B cell (primary cell): ENCODE measurements at places on chromosomes 7 and 10.

DNA sequence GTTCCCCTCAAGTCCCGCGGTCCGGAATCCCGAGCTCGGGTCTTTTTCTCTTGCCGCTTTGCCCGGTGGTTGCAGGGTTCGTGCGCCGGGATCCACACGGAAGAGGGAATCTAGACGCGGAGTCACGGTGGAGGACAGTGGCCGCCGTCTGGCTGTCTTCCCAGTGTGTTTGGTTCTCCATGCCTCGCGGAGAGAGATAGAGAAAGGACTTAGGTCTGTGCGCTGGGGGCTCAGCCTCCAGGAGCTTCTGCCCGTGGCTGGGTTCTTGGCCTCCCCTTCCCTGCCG lies 1.6 kb downstream of the FFAR4 start:
- no peak for DNase-seq

DNA sequence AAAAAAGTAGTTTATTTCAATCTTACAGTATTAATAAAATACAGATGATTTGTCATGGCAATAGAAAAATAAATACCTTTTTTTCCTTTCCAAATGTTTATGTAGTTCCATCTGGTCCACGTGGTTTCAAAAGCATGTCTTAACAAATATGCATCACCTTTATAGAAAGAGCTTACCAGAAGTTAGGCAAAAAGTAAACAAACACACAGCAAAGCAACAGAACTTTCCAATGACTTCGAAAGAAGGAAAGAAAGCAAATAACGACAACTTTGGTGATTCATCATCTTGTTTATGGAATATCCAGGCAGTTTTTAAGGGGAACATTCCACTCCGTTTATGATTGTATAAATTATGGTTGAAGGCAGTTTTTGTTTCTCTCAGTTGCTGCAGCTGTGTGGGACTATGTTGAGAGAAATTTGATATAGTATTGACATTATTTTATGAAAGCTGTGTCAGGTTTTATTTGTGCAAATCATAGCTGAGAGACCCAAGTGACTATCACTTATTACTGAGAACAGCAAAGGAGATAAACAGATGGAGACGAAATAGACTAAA lies 203.1 kb downstream of the CDC14C start:
- no peak for DNase-seq

DNA sequence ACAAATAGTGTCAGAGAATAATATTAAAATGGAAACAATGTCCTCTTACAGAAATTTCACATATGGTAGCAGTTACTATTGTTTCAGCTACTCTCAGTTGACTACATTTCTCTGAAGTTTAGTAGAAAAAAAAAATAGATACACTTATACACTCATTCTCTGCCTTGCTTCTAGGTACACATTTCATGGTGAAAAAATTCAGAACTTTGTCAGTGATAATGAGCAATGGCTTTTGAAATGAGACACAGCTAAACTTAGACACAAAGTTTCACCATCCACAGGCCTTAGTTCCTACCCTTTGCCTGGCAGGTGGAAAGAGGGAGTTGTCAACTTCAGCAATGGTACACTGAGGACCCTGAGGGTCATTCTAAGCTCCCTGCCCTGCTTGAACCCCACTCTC lies 69.2 kb downstream of the CPVL start:
- no peak for DNase-seq

DNA sequence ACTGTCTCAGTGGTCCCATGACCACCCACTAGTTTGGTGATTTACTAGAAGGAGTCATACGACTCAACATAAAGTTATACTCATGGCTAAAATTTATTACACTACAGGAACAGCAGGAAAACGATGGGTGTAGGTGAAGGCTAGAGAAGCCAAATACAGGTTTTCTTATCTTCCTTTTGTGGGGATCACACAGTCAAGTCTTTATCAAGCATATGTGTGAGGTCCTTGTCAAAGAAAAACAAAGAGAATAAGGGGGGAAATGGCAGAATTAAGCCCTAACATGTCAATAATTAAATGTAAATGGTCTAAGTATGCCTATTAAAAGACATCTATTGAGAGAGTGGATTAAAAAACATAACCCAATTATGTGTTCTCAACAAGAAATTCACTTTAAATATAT lies 47.8 kb upstream of the UBN2 start:
- no peak for DNase-seq

DNA sequence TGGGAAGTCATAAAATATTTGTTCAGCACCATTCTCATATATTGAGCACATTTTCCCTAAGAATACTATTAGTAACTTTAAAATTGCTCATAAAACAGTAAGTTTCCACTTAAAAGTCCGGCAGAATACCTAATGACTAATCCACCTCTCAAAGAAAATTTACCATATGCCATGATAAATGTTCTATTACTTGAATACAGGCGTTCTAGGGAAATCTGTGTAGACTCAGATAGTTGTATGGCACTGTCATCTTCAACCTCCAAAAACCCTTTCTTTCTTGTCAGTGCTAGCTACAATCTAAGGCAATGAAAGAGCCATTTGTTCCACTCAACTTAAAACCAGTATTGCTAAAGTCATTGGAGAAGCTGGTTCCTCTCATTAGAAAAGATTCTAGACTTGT lies 7.3 kb downstream of the GPR37 start:
- no peak for DNase-seq

DNA sequence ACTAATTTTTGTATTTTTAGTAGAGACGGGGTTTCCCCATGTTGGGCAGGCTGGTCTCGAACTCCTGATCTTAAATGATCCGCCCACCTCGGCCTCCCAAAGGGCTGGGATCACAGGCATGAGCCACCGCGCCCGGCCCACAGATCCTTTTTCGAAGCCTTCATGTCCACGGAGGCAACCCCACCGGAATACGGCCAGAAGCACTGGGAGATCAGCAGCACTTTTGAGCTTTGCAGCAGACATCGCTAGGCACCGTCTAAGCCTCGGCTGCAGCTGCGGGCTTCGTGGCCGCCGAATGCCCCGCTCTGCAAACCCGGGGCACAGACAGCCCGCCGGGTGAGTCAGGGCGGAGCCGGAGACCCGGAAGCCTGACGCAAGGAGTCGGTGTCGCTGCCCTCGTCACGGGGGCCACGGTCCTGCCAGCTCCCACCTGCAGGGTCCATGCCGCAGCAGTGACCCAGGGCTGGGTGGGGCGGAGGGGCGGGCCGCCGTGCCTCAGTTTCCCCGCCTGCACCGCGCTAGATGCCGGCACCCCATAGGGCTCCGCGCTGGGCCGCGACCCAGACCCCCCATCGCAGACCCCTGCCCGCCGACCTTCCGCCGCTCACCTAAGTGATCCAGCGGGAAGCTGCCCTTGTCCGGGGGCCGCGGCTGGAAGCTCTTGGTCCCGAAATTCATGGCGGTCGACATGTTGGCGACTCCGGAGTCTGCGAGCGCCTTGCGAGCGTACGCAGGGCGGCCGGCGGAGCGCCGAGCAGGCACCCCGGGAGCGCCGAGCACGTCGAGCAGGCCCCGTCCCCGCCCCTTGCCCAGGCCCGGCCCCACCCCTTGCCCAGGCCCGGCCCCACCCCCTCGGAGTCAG lies at the start of gene COX19:
Gene COX19 (minus strand): TSS at position 730 of the 862 bp plus-strand sequence. CDS start 40 bp downstream, at position 690.
- DNase-seq, result peak; percentile 91

DNA sequence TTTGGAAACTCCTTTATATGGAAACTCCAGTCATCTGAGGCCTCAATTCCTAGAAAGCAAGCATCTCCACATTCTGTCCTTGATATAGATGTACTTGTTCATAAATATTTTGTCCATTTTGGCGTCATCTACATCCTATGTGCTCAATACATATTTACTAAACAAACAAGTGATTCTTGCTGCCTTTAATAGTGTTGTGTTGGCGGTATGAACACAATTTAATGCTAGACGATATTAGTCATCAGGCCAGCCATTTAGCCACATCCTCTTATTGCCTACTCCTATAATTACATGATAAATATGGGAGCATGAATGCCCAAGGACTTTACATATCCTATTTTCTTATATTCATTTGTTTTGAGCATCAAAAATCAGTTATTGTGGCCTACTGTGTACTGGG lies 18.5 kb upstream of the IFRD1 start:
- DNase-seq, result no peak

DNA sequence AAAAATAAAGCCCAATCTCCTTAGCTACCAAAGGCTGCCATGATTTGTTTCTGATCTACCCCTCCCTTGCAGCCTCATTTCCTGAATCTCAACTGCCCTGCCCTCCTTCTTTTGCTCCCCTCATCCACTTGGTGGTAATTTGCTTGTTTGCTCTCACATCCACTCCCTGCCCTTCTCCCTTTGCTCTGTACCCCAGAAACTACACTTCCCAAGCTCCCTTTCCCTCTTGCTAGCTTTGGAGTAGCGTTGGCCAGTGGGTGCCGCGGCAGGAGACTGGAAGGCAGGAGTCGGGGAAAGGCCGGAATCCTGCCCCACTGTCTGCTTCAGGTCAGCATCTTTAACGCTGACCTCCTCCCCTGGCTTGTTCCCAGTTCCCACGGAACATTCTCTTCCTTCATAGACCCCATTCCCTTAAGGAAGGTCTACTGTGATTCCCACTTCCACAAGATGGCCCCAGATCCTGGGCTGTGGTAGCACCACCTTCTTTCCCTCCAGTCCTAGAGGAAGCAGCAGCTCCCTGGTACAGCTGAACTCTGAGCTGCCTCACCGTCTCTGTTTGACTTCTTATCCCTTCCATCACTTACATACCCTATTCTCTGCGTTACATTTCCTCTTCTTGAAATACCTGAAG lies 79.1 kb downstream of the PIK3CG start:
- no peak for DNase-seq
